Right lobe of liver (tissue), 6 donors: ENCODE measurements at places on chromosomes 2 and 18.

- H3K36me3 ChIP-seq = no peaks in the 10 kb centered on the region
- H3K27me3 ChIP-seq = no peaks in the 10 kb centered on the region
- no peak for DNase-seq
- H3K4me1 ChIP-seq = no peaks in the 10 kb centered on the region
Observed at GRCh38 chr2:56981554-56981953, 797.8 kb downstream of the CCDC85A start.

GRCh38 chr2:44628297-44628696, 266.6 kb downstream of the CAMKMT start:
- DNase-seq = no peak
- no peaks in the 10 kb centered on the region for H3K27me3 ChIP-seq
- no peaks in the 10 kb centered on the region for H3K4me1 ChIP-seq

GRCh38 chr18:27605107-27605834, 420.2 kb upstream of the CHST9 start:
- H3K27me3 ChIP-seq = no peaks in the 10 kb centered on the region
- DNase-seq = peak; percentile 72
- no peak overlapping the region for H3K4me3 ChIP-seq

DNA sequence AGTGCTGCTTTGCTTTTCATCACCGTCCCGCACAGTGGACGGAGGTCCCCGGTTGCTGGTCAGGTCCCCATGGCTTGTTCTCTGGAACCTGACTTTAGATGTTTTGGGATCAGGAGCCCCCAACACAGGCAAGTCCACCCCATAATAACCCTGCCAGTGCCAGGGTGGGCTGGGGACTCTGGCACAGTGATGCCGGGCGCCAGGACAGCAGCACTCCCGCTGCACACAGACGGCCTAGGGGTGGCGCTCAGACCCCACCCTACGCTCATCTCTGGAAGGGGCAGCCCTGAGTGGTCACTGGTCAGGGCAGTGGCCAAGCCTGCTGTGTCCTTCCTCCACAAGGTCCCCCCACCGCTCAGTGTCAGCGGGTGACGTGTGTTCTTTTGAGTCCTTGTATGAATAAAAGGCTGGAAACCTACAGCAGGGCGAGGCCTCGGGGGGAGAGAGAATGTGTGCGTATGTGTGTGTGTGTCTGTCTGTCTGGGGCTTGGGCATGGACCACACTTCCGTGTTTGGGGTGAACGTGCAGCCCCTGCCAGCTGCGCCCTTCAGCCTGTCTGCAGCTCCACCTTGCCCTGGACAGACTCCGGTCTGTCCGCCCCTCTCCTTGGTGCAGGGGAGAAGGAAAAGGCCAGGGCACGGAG, 32.3 kb downstream of the GPC1 start:
- no peak overlapping the region for H3K4me3 ChIP-seq
- no peak overlapping the region for H3K27ac ChIP-seq

- H3K27me3 ChIP-seq = no peaks in the 10 kb centered on the region
- H3K27ac ChIP-seq = peak overlapping the region; percentile 99
- H3K4me3 ChIP-seq = peak overlapping the region; percentile 95
- no peaks in the 10 kb centered on the region for H3K4me1 ChIP-seq
- DNase-seq = no peak
Observed at GRCh38 chr2:9554921-9555296, 721 bp downstream of the ADAM17 start.

DNA sequence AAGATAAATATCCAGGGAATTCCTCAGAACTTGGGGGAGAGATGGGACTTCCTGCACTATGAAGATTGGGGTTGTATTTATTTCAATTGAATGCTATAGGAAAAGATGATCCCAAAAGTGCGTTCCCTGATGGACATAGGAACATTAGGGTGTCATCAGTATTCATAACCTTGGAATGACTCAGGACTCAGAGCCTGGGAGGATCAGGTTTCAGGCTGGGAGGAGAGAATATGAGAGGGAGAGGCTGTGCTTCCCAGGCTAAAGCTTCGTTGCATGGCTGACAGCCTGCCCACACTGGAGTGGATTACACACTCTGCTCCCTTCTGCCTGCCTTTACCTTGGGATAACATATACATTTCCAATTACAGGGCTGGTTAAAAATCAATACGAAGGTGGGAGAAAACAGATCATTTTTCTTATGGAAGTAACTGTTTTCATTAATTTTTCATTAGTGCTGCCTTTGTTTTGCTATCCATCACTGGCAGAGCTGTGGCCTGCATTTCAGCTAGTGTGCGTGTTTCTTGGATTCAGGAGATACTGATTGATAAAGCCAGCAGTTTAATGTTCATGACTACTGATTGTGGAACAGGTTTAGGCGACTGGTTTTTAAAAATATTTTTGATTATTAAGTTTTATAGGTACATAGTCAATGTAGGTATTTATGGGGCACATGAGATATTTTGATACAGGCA, 118.7 kb downstream of the KCTD1 start:
- H3K27ac ChIP-seq = no peak overlapping the region
- H3K27me3 ChIP-seq = no peaks in the 10 kb centered on the region
- DNase-seq = no peak
- H3K36me3 ChIP-seq = no peaks in the 10 kb centered on the region

- no peak overlapping the region for H3K4me3 ChIP-seq
- H3K36me3 ChIP-seq = no peaks in the 10 kb centered on the region
- DNase-seq = peak; percentile 27
- H3K27me3 ChIP-seq = no peaks in the 10 kb centered on the region
- H3K27ac ChIP-seq = no peak overlapping the region
Observed at GRCh38 chr2:97716695-97717612, 3.6 kb downstream of the ZAP70 start.

GRCh38 chr2:56444339-56444738, 260.5 kb downstream of the CCDC85A start:
- H3K4me3 ChIP-seq = no peak overlapping the region
- H3K4me1 ChIP-seq = peaks cover 8% of the 10 kb centered on the region
- DNase-seq = no peak
- H3K27ac ChIP-seq = no peak overlapping the region
- no peaks in the 10 kb centered on the region for H3K36me3 ChIP-seq
- no peaks in the 10 kb centered on the region for H3K27me3 ChIP-seq

DNA sequence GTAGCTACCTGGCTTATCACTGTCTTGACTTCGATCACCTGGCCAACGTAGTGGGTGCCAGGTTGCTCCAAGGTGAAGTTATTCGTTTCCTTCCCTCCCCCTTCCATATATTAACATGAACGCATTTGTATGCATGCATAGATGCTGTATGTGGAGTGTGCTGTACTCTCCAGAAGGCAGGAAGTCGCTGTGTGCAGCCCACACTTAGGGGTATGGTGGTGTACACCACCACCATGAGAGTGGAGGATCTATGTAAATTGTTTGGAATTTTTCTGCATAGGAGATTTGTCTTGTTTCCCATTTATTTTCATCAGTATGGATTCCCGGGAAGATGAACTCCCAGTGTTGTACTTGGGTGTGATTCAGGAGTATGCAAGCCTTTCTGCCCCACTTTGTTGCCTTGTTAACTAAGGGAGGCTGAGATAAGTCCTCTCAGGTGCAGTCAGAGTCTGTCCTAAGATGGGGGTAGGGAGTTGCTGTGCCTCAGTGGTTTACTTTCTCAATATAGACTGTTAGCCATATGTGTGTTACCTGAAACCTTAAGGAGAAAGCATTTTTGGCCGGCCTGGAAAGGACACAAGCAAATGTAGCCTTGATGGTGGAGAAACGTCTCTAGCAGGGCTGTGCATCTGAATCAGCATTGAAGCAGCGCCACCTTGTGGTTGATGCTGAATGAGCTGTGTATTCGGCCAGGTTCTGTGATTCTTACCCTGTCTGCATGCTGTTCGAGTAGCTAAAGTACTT, 149.8 kb downstream of the TANC1 start:
- no peaks in the 10 kb centered on the region for H3K36me3 ChIP-seq
- DNase-seq = peak; percentile 80
- H3K4me3 ChIP-seq = no peak overlapping the region
- no peaks in the 10 kb centered on the region for H3K27me3 ChIP-seq

DNA sequence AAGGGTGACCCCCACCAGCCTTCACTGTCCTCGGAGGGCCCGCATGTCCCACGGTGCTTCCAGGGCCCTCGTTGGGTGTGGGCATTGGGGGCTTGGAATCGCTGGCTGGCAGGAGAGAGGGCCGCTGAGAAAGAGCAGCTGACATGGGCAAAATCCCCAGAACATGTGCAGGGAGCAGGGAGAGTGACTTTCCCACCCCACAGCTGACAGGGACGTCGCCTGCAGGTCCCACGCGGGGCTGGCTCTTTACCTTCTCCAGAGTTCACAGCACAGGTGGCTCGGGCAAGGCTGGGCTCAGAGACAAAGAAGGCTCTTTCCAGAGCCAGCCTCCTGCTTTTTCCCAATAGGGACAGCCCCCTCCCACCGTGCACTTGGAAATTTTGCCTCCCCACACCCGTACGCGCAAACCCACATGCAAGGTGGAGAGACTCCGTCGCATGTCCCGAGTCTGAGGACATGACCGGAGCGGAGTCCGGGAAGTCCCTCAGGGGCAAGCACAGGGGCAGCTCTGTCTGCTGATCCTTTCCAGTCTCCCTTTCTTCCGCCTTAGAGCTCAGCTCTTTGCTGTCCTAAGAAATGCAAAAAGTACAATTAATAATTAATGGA, 370.2 kb upstream of the MYT1L start:
- no peak overlapping the region for H3K27ac ChIP-seq
- H3K27me3 ChIP-seq = no peaks in the 10 kb centered on the region
- H3K4me1 ChIP-seq = no peaks in the 10 kb centered on the region
- H3K36me3 ChIP-seq = no peaks in the 10 kb centered on the region
- DNase-seq = no peak
